ENCODE measurements at places on chromosomes 16 and 17.

DNA sequence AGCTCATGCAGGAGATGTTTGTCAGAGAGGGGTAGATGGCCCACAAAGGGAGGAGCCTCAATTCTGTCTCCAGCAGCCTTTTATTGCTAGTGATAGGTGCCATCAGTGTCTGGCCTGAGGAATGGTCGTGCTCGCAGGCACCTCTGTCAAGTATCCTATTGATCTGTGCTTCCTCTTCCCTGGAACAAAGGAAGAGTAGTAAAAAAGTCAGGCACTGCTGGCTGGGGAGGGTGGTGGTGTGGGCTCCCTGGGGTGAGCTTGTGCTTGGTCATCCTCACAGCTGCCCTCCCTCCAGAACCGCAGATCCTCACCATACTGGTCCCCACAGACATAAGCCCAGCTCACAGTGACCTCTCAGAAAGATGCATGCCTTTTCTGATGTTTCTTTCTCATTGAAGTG is 15.0 kb upstream of the SALL1 start:
- no peak for DNase-seq

- DNase-seq = peak; percentile 31
Measured at GRCh38 chr17:45740553-45741330, 43.4 kb upstream of the CRHR1 start.

- no peak for DNase-seq
Measured at GRCh38 chr17:50586421-50587247, 26.1 kb downstream of the CACNA1G start.

DNA sequence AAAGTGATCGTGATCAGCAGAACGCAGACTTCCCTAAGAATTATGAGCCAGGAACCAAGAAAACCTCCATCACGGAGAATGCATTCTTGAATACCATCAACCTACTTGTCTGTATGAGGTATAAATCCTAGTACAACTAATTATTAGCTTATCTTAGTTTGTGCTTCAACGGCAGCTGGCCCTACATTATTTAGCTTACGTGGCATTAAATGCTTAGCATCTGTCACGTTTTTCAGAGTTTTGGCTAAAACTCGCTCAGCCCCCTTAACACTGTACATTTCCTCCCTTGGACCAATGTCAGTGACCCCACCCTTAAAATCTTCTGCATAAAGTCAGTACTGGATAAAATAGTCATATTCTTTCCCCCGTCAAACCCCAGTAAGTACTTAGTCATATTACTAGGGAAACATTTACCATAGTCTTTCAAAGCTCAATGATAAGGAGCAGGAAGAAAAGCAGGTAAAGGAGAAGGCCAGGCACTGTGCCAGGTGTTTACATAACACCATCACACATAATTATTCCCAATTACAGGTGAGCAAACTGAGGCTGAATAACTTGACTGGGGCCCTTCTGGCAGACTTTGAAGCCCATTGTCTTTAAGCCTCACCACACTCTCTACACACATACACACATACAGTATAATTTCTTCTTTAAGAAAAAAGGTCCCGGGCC is 16.6 kb upstream of the TXNDC11 start:
- no peak for DNase-seq

DNA sequence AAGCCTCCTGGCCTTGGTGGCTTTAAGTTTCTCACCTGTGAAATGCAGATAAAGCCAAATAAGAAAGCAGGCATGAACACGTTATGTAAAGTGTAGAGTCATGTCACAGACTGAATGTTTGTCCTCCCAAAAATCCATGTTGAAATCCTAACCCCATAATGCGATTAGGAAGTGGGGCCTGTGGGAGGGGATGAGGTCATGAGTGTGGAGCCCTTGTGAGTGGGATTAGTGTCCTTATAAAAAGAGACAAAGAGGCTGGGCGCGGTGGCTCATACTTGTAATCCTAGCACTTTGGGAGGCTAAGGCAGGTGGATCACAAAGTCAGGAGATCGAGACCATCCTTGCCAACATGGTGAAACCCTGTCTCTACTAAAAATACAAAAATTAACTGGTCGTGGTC is 19.5 kb upstream of the C16orf78 start:
- DNase-seq = no peak

GRCh38 chr16:86833136-86833535 is 254.8 kb downstream of the FOXL1 start:
- DNase-seq = no peak

DNA sequence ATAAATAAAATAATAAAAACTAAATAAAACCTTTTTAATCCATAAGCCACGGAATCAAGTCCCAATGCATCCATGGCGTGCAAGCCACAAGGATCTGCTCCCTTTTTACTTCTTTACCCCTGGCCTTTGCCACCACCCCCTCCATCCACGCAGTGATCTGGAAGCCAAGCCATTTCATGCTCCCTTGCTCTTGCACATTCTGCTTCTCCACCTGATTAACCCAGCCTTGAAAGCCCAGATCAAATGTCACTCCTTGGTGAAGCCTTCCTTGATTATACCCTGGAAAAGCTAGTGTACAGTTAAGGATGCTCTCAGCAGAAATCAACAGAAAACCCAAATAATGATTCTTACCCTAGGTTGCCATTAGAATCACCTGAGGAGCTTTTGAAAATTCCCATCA is 9.9 kb downstream of the LRRC3C start:
- no peak for DNase-seq

- DNase-seq = peak; percentile 43
Measured at GRCh38 chr17:1360975-1361374, 39.0 kb downstream of the YWHAE start.

- no peak for DNase-seq
Measured at GRCh38 chr17:78764871-78765270, 17.2 kb downstream of the CYTH1 start.

- DNase-seq = no peak
Measured at GRCh38 chr17:51006601-51007000, 114.1 kb downstream of the SPAG9 start.

Measured in CD4-positive, alpha-beta T cell treated with Interleukin-10 for 1 hour (primary cell).